AG08396 (cell line): ENCODE measurements at places on chromosomes 5 and 9.

GRCh38 chr9:125913551-125913950 is 166.4 kb downstream of the PBX3 start:
- DNase-seq: no peak

GRCh38 chr5:73619606-73620333 is 6.2 kb upstream of the ARHGEF28 start:
- DNase-seq: no peak

- no peak for DNase-seq
Observed at GRCh38 chr9:99465231-99465907, 243.3 kb downstream of the SEC61B start.

GRCh38 chr9:127543221-127543620 is 68.9 kb upstream of the STXBP1 start:
- DNase-seq: no peak

DNA sequence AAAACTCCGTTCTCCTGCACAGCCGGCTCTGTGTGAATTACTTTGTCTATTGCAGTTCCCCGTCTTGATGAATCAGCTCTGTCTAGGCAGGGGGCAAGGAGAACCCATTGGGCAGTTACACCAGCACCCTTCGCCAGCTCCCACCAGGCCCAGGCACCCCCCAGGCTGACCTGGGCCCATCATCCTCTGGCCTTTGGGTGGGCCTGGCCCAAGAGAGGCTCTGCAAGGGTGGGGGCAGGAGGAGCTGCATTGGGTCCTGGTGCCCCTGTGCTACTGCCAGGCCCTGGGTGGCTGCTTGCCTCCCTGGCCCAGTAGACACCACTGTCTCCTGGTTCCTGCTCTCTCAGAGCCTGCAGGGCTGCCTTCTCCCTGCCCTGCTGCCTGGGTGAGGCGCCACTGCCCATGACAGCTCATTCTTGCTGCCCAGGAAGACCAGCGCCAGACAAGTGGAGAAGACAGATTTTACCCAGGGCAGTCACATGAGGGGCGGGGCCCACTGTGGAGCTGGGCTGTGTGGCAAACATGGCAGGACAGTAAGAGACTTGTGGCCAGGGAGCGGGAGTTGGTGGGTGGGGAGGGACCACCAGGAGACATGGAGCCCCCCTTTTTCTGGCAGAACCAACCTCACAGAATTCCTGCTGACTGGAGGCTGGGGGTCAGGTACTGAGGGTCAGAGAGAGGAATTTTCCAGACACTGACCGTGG is 67.2 kb downstream of the MRPL36 start:
- DNase-seq: no peak
